ENCODE measurements at places on chromosomes 13 and 19.

- no peak for DNase-seq
Observed at GRCh38 chr19:28213470-28214082, 999.4 kb downstream of the UQCRFS1 start.

DNA sequence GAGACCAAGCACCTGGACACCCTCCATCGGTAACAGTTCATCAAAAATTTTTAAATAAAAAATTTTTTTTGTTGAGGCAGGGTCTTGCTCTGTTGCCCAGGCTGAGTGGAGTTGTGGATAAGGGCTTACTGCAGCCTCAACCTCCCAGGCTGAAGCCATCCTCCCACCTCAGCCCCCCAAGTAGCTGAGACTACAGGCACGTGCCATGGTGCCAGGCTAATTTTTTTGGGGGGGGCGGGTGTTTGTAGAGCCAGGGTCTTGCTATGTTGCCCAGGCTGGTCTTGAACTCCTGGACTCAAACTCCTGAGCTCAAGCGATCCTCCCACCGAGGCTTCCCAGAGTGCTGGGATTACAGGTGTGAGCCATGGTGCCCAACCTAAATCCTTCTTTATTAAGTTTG, 4.7 kb downstream of the LGALS7B start:
- DNase-seq, result no peak

- no peak for DNase-seq
Observed at GRCh38 chr13:67841071-67841470, 610.9 kb upstream of the PCDH9 start.

GRCh38 chr13:50934735-50935435, 25.3 kb downstream of the RNASEH2B start:
- no peak for DNase-seq

- DNase-seq, result no peak
Observed at GRCh38 chr13:59950266-59950665, 213.5 kb downstream of the DIAPH3 start.

- no peak for DNase-seq
Observed at GRCh38 chr19:41978470-41978869, 15.6 kb downstream of the ATP1A3 start.

GRCh38 chr19:52138278-52138982, 1.3 kb downstream of the ZNF616 start:
- DNase-seq, result no peak

- DNase-seq, result no peak
Observed at GRCh38 chr19:16860118-16860517, 28.7 kb upstream of the F2RL3 start.

GRCh38 chr13:100306030-100306429, 217.1 kb downstream of the PCCA start:
- DNase-seq, result no peak

DNA sequence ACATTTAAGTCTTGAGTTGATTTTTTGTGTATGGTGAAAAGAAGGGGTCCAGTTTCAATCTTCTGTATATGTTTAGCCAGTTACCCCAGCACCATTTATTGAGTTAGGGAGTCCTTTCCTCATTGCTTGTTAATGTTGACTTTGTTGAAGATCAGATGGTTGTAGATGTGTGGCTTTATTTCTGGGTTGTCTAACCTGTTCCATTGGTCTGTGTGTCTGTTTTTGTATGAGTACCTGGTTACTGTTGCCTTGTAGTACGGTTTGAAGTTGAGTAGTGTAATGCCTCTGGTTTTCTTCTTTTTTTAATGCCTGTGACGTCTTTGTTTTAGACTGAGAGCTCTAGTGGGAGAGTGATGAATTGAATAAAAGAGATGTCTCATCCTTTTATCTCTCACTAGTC, 83.2 kb downstream of the NBEA start:
- DNase-seq, result no peak

DNA sequence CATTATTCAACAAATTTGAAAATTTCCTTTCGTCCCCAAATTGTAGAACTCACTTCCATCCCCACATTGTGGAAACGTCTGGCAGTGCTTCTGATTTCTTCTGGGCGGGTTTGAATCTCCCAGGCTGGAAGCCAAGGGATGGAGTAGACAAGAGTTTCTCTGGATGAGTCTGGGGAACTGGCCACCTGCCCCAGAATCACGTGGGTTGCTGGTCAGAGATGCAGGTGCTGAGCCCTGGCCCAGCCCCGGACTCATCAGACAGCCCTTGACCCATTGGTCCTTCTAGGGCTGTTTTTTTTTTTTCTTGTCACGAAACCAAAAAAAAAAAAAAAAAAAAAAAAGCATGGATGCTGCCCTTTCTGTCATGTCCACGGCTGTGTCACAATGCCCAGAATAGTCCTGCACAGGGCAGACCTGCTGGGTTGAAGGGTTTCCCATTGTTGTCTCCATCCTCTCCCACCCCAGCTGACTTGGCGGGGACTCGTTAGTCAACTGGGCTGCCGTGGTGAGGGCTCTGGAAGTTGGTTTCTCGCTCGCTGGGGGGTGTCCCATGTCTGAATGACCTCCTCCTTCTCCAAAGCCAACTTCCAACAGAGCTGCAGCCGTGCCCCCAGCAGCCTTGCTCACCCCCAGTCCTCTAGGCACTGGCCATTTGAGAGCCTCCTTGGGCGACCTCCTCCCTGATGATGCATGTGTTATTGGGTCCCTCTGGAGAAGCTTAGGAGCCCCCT, 12.8 kb downstream of the CHST8 start:
- no peak for DNase-seq

- no peak for DNase-seq
Observed at GRCh38 chr19:42397263-42398166, 7.4 kb upstream of the CNFN start.

GRCh38 chr19:32291876-32292275, 53.5 kb upstream of the ZNF507 start:
- DNase-seq, result no peak

- DNase-seq, result no peak
Observed at GRCh38 chr19:19040417-19040816, 7.0 kb downstream of the ARMC6 start.

DNA sequence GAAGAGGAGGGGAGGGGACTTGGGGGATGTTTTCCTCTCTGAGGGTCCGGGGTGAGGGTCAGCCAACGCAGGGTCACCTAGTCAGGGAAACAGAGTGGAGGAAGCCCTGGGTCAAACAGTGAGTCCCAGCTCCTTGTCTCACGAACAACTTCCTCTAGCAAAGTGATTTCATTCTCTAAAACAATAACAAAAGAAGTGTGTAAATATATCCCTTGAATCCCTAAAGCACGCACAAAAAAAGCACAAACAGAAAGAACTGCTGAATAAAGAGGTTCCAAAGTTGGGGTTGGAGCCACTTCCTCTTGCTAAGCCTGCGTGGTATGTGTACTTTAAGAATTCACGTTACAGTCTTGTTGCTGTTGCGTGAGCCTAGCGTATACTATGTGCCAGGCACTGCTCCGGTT, 1.5 kb upstream of the C5AR2 start:
- peak; percentile 40 for DNase-seq

- no peak for DNase-seq
Observed at GRCh38 chr19:12230751-12231733, 63.6 kb downstream of the ZNF44 start.

GRCh38 chr13:21894091-21894490, 223.2 kb downstream of the FGF9 start:
- DNase-seq, result no peak

- DNase-seq, result no peak
Observed at GRCh38 chr13:109881347-109881725, 95.0 kb upstream of the IRS2 start.

GRCh38 chr13:110536006-110536693, 25.4 kb downstream of the RAB20 start:
- no peak for DNase-seq

- DNase-seq, result no peak
Observed at GRCh38 chr19:18254546-18255503, 19.4 kb downstream of the IQCN start.

DNA sequence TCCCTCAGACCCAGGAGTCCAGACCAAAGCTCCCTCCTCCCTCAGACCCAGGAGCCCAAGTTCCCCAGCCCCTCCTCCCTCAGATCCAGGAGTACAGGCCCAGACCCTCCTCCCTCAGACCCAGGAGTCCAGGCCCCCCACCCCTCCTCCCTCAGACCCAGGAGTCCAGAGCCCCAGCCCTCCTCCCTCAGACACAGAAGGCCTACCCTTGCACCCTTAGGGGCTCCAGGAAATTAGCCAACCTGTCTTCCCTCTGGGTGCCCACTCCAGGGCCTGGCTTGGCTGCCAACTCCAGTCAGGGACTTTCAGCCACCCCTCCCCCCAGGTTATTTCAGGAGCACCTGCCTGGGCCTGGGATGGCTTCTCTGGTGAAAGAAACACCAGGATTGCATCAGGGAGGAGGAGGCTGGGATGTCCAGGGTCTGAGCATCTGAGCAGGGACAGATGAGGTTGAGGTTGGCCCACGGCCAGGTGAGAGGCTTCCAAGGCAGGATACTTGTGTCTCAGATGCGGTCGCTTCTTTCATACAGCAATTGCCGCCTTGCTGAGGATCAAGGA, at the start of gene FGF21:
TSS of gene FGF21 (plus strand) at position 441 of the 558 bp plus-strand sequence. CDS start 713 bp downstream, outside the sequence.
- DNase-seq, result no peak

GRCh38 chr13:26051231-26051656, 572 bp downstream of the SHISA2 start:
- DNase-seq, result no peak

- no peak for DNase-seq
Observed at GRCh38 chr13:48194379-48194754, 38.6 kb upstream of the ITM2B start.

DNA sequence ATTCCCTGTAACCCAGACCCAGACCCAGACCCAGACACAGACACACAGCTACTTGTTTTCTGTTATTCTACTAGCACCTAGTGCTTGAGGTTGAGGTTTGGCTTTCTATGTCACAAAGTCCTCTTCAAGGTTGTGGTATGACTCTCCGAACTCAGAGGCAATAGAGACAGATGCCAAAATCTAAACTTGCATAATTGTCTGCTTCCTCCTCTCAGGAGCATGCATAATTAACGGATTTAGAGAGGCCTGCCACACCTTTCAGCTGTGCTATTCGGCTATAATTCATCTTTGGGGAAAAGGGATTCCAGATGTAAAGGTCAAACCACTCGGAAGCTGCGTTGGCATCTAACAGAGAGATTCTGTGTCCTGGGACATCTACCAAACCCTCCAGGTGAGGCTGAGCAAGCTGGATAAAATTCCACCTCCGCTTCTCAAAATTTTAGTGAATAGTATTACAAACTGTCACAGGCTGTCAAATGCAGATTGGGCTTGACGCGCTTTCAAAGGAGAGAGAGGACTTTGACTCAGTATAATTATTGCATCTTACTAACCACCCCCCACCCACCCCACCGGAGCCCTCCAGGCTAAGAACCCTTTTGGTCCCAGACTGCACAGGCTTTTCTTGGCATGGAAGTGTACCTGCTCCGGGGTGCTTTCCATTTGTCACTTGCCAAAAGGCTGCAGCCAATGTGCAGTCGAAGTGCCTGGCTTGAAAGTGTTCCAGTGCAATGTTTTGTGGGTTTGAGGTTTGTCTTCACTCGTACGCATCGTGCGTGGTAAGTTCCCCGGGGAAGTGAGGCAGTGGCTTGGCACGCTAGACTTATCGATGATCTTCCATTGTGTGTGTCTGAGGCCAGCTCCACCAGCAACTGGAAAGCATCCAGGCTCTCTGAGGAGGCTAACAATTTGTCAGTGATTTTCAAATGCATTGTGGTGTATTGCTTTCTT, 194.1 kb downstream of the TDRD3 start:
- DNase-seq, result no peak

GRCh38 chr13:50161052-50161451, 145.8 kb downstream of the KCNRG start:
- DNase-seq, result no peak

- no peak for DNase-seq
Observed at GRCh38 chr19:40893112-40893511, 11.1 kb upstream of the CYP2A7 start.

DNA sequence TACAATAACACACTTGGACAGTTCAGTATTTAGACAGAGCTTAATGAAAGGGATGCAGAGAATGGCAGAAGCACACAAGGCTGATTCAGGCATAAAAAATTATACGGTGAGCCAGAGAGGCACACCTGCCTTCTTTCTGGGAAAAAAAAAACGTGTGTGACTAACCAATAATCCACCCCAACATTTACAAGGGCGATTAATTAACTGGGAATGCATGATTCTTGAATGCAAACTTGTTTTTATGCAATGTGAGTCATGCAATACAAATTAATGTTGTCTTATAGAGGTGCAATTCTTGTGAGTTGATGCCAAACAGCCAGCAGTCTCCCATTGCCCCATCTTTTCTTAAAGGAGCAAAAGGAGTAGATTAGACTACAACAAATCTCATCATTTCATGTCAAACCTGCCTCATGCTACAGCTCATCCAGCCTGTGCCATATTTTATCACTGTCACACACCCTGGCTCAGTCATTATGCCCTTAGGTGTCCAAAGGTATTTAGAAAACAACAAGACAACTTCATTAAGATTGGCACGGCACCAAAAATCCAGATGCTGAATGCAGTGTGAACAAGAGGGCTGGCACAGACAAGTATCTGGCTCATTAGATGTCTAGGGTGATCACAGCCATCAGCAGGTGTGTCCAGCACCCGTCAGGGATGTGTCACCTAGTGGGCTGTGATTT, 721.1 kb downstream of the EFNB2 start:
- DNase-seq, result peak; percentile 55

GRCh38 chr19:36838784-36839324, 667 bp upstream of the ZNF790 start:
- no peak for DNase-seq

DNA sequence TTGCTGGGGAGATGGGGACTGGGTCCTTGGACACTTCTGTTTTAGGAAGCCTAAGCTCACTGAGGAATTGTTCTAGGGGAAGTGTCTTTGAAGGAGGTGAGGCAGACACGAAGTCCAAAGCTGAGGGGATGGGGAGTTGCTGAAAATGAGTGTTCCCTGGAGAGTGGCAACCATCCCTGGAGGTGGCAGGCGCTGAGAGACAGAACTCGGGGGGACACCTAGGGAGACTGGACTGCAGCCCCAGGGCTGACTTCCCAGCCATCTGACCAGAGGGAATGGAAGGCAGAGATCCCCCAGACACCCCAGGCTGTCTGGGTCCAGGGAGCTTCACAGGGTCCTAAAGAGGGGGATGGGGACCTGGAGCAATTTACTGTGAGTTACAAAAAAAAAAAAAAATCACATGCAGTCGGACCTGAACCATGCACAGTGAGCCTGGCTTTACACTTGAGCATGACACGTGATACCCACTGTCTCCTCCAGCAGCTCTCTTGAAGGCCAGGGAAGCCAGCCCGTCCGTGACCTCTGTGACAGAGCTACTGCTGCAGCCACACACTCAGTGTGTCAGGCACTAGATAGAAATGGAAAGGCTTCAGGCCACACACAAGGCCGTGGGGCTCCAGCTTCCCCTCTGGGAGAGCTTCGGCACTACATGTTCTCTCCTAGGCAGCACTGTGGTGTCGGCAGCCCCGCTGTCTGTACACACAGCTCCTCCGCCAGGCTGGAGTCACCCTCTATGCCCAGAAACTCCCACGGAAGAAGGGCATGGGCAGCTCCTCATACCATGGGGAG, 77.1 kb upstream of the KCTD15 start:
- DNase-seq, result no peak

- DNase-seq, result no peak
Observed at GRCh38 chr19:42254850-42255765, at the start of gene ERF. Gene ERF, minus strand, starts transcription at chr19:42255128. Its CDS starts 129 bp downstream, at chr19:42254999.

All from retinal pigment epithelial cell (primary cell).